Progenitor cell of endocrine pancreas (in vitro differentiated cells): ENCODE measurements at places on chromosomes 16 and 17.
A peak's percentile ranks its signal among the peaks of the same experiment; 100 is the strongest.

- H3K27me3 ChIP-seq = peaks cover 3% of the 10 kb centered on the region
- H3K4me1 ChIP-seq = peaks cover 35% of the 10 kb centered on the region
- H3K27ac ChIP-seq = no peak overlapping the region
Measured at GRCh38 chr16:79294568-79294967, 306.0 kb downstream of the MAF start.

DNA sequence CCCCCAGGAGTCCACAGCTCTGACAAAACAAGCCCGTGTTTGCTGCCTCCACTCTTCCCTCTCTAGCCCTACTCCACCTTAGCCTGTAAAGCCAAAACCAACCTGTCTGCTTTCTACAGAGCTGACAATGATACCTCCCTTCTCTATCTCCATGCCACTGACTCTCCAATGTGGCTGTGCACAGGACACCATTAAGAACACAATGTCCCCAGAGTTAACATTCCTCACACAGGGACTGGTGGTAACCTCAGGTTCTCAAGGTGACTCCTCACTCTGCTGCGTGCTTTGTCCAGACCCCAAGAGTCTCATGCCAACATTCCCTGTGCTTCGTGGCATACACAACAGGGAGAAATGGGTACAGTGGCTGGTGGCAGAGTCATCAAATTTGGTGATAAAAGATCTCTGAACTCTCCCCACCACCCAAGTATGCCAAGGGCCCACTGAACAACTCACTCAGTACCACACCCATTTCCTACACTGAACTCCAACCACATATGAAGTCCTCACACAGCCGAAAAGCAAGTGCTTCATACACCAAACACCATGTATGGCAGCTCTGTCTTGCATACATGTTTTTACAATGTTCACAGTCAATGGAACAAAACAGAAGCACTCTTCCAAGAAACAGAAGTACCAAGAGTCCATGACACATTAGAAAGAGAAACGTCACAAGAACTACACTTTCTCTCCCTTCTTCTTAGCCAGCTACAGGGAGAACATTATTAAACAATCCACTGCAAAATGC lies 21.1 kb downstream of the CSNK2A2 start:
- peaks cover 22% of the 10 kb centered on the region for H3K36me3 ChIP-seq
- no peaks in the 10 kb centered on the region for H3K27me3 ChIP-seq
- peak overlapping the region; percentile 73 for H3K27ac ChIP-seq
- H3K4me1 ChIP-seq = no peaks in the 10 kb centered on the region

- no peak overlapping the region for H3K27ac ChIP-seq
- peaks cover 11% of the 10 kb centered on the region for H3K27me3 ChIP-seq
- DNase-seq = no peak
- H3K4me3 ChIP-seq = no peak overlapping the region
Measured at GRCh38 chr17:55708175-55708974, 14.3 kb downstream of the TMEM100 start.

DNA sequence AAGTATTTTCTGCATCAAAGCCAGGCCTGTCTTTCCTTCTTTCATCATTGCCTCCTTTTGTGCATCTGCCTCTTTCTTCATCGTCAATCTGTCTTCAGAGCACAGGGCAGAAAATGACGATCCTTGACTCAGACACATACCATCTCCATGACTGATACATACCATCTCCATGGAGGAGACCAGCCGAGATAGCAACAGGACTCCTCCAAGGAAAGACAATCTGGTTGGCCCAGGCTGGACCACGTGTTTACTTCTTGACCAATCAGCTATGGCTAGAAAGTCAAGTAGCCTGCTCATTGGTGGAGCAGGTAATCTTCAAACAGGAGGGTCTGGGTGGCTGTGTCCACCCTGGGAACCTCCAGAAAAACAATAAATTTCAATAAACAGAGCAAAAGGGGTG lies 164.6 kb downstream of the CPPED1 start:
- H3K27me3 ChIP-seq = no peaks in the 10 kb centered on the region
- H3K36me3 ChIP-seq = no peaks in the 10 kb centered on the region
- no peak overlapping the region for H3K4me3 ChIP-seq
- no peak for DNase-seq

DNA sequence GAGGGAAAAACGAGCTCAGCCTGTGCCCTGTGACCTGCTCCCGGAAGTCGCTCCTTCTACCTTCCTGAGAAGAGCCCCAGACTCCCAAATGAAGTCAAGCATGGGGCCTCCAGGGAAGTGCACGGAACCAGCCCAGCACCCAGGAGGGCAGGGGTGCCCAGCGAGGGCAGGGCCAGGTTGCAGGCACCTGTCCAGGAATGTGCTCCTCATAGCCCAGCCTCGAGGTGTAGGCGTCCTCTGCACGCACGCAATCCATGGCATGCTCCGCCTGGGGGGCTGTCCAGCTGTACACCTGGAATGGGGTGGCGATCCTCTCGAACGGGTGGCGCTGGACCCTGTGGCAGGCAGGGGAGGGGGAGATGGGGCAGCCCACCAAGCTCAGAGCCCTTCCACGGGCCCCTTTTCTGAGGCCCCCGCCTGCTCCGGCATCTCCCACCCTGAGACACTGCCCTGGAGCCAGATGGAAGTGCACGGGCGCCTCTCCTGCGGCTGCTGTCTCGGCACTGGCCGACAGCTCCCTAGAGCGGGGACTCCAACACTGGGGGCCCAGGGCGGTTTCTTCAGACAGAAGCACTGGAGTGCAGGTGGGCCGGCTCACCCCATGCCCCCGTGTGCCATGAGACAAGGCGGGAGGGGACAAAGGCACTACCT lies 10.9 kb downstream of the CLUH start:
- peaks cover 3% of the 10 kb centered on the region for H3K36me3 ChIP-seq
- H3K4me3 ChIP-seq = no peak overlapping the region
- no peak overlapping the region for H3K27ac ChIP-seq

DNA sequence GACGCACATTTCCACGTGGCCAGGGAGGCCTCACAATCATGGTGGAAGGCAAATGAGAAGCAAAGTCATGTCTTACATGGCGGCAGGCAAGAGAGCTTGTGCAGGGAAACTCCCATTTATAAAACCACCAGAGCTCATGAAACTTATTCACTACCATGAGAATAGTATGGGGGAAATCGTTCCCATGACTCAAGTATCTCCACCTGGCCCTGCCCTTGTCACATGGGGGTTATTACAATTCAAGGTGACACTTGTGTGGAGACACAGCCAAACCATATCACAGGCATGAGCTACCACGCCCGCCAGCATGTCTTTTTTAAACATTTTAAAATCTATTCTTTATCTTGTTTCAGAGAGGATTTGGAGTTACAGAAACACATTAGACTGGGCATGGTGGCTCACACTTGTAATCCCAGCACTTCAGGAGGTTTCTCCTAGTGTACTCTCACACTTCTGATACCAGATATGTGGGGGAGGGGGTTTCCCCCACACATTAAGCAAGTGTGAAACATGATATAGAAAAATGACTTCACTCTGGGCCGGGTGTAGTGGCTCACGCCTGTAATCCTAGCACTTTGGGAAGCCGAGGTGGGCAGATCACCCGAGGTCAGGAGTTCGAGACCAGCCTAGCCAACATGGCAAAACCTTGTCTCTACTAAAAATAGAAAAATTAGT lies 5.6 kb upstream of the ATMIN start:
- H3K36me3 ChIP-seq = peaks cover 15% of the 10 kb centered on the region
- H3K4me1 ChIP-seq = peaks cover under 1% of the 10 kb centered on the region
- H3K27ac ChIP-seq = no peak overlapping the region
- H3K27me3 ChIP-seq = no peaks in the 10 kb centered on the region
- H3K4me3 ChIP-seq = no peak overlapping the region

DNA sequence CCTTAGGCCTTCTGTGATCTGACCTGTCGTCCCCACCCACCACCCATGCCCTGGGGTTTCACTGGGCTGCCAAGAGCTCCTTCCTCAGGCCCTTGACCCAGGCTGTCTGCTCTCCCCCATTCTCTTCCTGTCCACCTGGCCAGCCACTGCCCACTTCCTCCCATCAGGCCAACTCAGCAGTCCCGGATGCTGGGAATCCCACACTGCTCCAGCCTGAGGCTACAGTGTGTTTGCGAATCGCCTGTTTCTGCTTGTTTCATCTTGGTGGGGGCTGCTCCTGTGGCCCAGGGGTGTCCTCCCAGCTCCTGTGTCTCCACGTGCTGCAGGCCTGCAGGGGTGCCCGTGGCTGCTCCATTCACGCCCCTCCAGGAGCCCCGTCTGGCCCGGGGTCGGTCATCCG lies 839 bp upstream of the METRN start:
- H3K4me3 ChIP-seq = peak overlapping the region; percentile 46
- DNase-seq = no peak
- no peak overlapping the region for H3K27ac ChIP-seq
- H3K4me1 ChIP-seq = peaks cover 6% of the 10 kb centered on the region
- peaks cover 14% of the 10 kb centered on the region for H3K27me3 ChIP-seq

GRCh38 chr16:53041320-53042051 lies 11.2 kb downstream of the CHD9NB start:
- H3K27ac ChIP-seq = peak overlapping the region; percentile 36
- peaks cover 41% of the 10 kb centered on the region for H3K4me1 ChIP-seq
- DNase-seq = no peak
- peaks cover 16% of the 10 kb centered on the region for H3K27me3 ChIP-seq

DNA sequence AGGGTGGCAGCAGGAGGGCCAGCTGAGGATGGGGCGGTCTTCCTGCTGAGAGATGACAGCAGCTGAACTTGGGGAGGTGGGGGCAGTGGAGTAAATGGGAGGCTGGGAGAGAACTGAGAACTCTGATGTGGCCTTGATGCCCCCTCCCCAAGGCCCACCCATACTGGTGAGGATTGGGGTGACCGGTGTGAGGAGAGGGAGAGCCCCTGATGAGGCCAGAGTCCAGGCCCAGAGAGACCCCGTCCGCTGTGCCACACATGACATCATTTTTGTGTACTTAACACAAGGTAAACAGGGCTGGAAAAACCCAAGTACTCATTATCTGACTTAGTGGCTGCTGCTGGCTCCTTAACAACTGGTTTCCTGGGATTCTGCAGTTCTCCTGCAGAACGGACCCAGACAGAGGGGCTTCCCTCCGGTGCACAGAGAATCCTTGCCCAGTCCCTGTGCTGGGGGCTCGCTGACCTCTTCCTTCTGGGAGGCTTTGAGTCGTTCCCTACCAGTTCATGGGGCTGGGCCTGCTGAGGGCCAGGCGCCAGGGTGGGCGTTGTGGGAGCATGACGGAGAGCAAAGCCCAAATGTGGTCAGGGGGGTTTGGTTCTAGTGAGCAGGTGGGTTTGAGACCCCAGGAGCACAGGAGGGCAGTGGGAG lies 207.6 kb downstream of the RAB11FIP4 start:
- no peak for DNase-seq
- H3K27me3 ChIP-seq = no peaks in the 10 kb centered on the region
- peak overlapping the region; percentile 85 for H3K27ac ChIP-seq
- H3K4me1 ChIP-seq = peaks cover 14% of the 10 kb centered on the region

- DNase-seq = peak; percentile 19
- peaks cover 12% of the 10 kb centered on the region for H3K4me1 ChIP-seq
- no peak overlapping the region for H3K4me3 ChIP-seq
- H3K36me3 ChIP-seq = peaks cover 3% of the 10 kb centered on the region
- no peaks in the 10 kb centered on the region for H3K27me3 ChIP-seq
Measured at GRCh38 chr16:50210266-50211038, 55.9 kb upstream of the ADCY7 start.

GRCh38 chr17:41551365-41551764 lies 20.5 kb downstream of the KRT9 start:
- no peak overlapping the region for H3K27ac ChIP-seq
- H3K27me3 ChIP-seq = peaks cover 23% of the 10 kb centered on the region
- H3K4me1 ChIP-seq = peaks cover 23% of the 10 kb centered on the region
- H3K4me3 ChIP-seq = no peak overlapping the region
- no peaks in the 10 kb centered on the region for H3K36me3 ChIP-seq

DNA sequence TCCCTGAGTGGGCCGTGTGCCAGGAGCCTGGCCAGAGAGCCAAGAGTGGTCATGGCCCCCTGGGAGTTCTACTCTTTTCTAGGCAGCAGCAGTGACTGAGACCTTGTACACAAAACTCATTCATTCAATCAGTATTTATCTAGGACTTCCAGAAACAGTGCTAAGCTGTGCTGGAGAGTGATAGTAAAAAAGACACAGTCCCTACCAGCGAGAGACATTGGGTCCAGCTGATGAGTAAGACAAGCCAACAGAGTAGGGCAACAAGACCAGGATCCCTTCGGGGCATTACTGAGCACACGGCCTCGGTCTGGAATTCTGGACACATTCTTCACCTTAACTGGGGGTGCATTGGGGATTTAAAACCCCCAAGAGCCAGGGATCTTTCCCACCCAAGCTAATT lies 20.2 kb downstream of the CBX4 start:
- H3K4me1 ChIP-seq = peaks cover 24% of the 10 kb centered on the region
- no peak for DNase-seq
- no peak overlapping the region for H3K27ac ChIP-seq

DNA sequence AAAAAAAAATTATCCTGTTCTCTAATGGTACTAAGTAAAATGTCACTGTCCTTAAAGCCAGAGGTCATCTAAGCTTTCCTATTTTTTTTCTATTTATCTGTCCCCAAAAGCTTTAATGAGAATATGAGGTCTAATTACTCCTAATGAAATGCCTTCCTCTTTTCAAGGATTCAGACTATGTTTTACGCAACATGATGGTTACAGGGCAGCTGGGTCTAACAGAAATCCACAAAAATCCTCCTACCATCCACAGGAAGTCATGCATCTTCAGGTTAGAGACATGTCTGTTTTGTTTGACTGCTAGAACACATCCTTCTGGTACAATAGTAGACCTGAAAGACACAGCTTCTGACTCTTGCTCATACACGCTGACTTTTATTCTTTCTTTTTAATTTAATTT lies 29.7 kb upstream of the NSRP1 start:
- H3K4me3 ChIP-seq = no peak overlapping the region
- no peaks in the 10 kb centered on the region for H3K4me1 ChIP-seq
- no peaks in the 10 kb centered on the region for H3K36me3 ChIP-seq
- peaks cover 27% of the 10 kb centered on the region for H3K27me3 ChIP-seq
- no peak overlapping the region for H3K27ac ChIP-seq

- peaks cover 16% of the 10 kb centered on the region for H3K4me1 ChIP-seq
- no peak for DNase-seq
- no peak overlapping the region for H3K27ac ChIP-seq
- H3K4me3 ChIP-seq = no peak overlapping the region
Measured at GRCh38 chr17:64120159-64120810, 9.7 kb downstream of the ERN1 start.

GRCh38 chr16:8632675-8633182 lies 11.2 kb downstream of the METTL22 start:
- H3K4me1 ChIP-seq = no peaks in the 10 kb centered on the region
- no peak overlapping the region for H3K4me3 ChIP-seq
- H3K36me3 ChIP-seq = peaks cover 26% of the 10 kb centered on the region
- no peak for DNase-seq

- H3K36me3 ChIP-seq = peaks cover 14% of the 10 kb centered on the region
- no peak for DNase-seq
- H3K4me3 ChIP-seq = no peak overlapping the region
- H3K27me3 ChIP-seq = no peaks in the 10 kb centered on the region
- H3K4me1 ChIP-seq = no peaks in the 10 kb centered on the region
- H3K27ac ChIP-seq = no peak overlapping the region
Measured at GRCh38 chr17:38908676-38909181, 16.7 kb upstream of the LASP1NB start.

DNA sequence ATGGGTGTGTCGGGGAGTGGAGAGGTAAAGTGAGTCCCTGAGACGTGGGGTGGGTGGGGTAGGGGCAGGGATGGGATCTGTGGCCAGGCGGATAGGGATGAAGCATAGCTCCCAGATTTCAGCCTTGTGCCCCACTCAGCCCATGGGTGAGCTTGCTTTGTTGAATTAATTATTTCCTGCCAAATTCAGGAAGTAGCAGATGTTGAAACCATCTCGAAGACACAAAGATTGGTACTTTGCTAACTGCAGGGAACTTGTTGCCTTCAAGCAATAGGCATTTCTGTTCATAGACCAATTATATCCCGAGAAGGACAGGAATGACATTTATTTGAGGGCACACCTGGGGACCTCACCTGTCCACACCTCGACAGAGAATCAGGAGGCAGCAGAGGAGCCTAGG lies 11.0 kb upstream of the C16orf74 start:
- no peaks in the 10 kb centered on the region for H3K36me3 ChIP-seq
- peaks cover 52% of the 10 kb centered on the region for H3K27me3 ChIP-seq
- H3K4me3 ChIP-seq = no peak overlapping the region
